ENCODE measurements at places on chromosomes 13 and 19. TPM values are rescaled to one million over a fixed set of nuclear protein-coding genes. Genes with fewer than 3 reads are reported as not detected.

The HSD17B14 gene
- total RNA-seq, result 22.2 TPM

The B9D2 gene
- 4.1 TPM for total RNA-seq

The C5AR1 gene
- total RNA-seq, result 33.3 TPM

The KLK3 gene
- total RNA-seq, result not detected

The LRP3 gene
- total RNA-seq, result 21.7 TPM

The ZNF554 gene
- total RNA-seq, result 7.2 TPM

The ZNF506 gene
- total RNA-seq, result 37.2 TPM

The MIR17HG gene
- 6.4 TPM for total RNA-seq

The NAPSA gene
- 3.4 TPM for total RNA-seq

The CPB2 gene
- not detected for total RNA-seq

The ZNF154 gene
- total RNA-seq, result 1.8 TPM

The SIGLECL1 gene
- not detected for total RNA-seq

The CEACAM4 gene
- total RNA-seq, result 1.9 TPM

The GSX1 gene
- total RNA-seq, result not detected

The PSG1 gene
- total RNA-seq, result not detected

The OLFM2 gene
- 6.9 TPM for total RNA-seq

Measured in sciatic nerve (tissue), 2 donors.